ENCODE measurements at places on chromosomes 13 and 19.
A peak's percentile ranks its signal among the peaks of the same experiment; 100 is the strongest.

DNA sequence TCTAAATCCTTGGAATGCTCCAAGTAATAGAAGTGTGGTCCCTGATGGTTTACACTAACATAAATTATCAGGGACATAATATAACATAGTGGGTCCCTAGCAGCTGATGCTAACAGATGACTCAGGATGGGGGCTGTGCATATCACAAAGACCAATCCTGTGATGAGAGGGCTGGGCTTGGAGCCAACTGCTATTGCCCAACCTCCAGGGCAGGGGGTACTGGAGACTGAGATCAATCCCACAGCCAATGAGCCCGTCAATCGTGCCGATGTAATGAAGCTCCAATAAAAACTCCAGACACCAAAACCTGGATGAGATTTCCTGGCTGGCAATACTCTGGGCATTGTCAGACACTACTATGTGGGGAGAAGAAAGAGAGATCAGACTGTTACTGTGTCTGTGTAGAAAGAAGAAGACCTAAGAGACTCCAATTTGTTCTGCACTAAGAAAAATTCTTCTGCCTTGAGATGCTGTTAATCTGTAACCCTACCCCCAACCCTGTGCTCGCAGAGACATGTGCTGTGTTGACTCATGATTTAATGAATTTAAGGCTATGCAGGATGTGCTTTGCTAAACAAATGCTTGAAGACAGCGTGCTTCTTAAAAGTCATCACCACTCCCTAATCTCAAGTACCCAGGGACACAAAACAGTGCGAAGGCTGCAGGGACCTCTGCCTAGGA lies 33.4 kb downstream of the ABCC4 start:
- H3K27me3 ChIP-seq = no peaks in the 10 kb centered on the region
- no peaks in the 10 kb centered on the region for H3K36me3 ChIP-seq
- H3K4me3 ChIP-seq = no peak overlapping the region
- H3K4me1 ChIP-seq = peaks cover 15% of the 10 kb centered on the region

DNA sequence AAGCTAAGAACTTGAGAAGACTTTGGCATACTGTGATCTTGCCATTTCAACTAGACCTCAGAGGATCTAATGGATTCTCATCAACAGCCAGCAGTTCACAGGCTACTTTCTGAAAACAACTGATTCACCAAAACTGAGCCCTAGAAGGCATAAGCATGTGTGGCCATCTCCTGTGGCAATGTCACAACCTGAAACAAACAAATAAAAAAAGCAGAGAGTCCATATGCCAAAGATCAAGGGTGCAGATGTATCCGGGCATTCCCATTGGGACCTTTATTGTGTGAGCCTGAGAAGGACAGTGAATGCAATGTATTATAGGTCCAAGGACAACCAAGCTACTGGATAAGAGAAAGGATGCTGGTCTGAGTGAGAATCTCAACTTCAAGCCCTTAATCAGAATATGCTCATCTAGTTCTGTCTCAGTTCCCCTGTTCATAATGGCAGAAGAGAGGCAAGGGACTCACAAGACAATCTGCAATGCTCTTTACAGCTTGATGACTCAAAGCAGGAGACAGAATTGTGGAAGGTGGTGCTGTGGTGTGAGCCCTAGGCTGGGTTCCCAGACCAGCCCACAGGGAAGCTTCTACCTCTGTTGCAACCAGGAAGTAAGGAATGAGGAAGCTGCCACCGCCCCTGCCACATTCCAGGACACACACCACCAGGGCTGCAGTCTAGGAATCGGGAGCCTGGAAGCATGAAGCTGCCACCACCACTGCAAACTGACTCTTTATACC lies 133.7 kb downstream of the RAP2A start:
- H3K27ac ChIP-seq = no peak overlapping the region
- H3K4me3 ChIP-seq = no peak overlapping the region
- peaks cover 22% of the 10 kb centered on the region for H3K4me1 ChIP-seq
- H3K27me3 ChIP-seq = no peaks in the 10 kb centered on the region
- H3K36me3 ChIP-seq = no peaks in the 10 kb centered on the region

DNA sequence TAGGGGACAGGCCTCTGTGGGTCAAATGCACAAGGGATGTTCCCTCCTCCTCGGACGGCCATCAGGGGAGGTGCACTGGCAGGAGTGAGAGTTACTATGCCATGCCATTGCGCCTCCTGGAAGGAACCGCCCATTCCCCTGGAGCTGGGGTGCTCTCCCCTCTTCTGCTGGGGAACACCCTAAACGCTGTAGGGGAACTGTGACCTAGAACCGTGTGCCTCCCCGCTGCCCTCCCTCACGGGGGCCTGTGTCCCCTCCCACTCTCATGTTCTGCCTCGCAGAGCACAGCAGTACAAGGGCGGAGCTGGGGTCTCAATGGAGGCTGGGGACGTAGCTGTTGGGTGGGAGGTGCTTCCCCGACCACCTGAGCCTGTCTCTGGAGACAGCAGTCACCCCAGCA lies 17.2 kb upstream of the CRTC1 start:
- no peak overlapping the region for H3K4me3 ChIP-seq
- H3K36me3 ChIP-seq = peaks cover 13% of the 10 kb centered on the region
- H3K4me1 ChIP-seq = peaks cover 2% of the 10 kb centered on the region
- no peak overlapping the region for H3K27ac ChIP-seq
- no peaks in the 10 kb centered on the region for H3K27me3 ChIP-seq
- DNase-seq = no peak

- peaks cover 55% of the 10 kb centered on the region for H3K36me3 ChIP-seq
- peaks cover 35% of the 10 kb centered on the region for H3K4me1 ChIP-seq
- no peaks in the 10 kb centered on the region for H3K27me3 ChIP-seq
- peak overlapping the region; percentile 86 for H3K27ac ChIP-seq
- no peak overlapping the region for H3K4me3 ChIP-seq
Observed at GRCh38 chr19:4715529-4716221, 8.0 kb downstream of the DPP9 start.

DNA sequence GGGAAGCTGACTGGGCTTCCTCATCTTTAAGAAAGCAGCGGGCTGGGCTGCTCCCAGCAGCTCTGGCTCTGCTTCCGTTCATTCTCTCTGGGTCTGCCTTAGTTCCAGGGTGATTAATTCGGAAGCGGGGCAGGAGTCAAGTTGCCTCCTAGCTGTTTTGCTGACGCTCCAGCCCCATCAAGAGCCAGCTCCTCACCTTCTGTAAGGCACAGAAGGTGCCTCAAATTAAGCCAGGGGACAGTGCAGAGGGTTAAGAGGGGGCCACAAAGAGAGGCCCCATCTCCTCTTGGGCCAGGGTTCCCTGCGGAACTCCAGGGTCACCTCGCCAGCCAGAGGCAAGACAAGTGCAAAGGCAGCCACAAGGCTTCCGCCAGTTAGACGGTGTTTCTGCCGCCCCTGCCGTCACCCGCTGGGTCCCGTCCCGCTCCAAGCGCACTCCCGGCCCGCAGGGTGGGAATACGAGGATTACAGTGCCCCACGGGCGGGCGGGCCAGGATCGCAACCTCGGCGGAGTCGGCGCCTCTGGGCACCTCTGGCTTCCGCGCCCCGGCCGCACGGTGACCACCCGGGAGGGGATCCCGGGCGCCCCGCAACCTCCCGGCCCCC lies 508 bp downstream of the SLC15A1 start:
- H3K27me3 ChIP-seq = no peaks in the 10 kb centered on the region
- peaks cover 17% of the 10 kb centered on the region for H3K4me1 ChIP-seq
- peak overlapping the region; percentile 26 for H3K4me3 ChIP-seq
- H3K36me3 ChIP-seq = no peaks in the 10 kb centered on the region
- no peak for DNase-seq
- H3K27ac ChIP-seq = no peak overlapping the region

GRCh38 chr13:28251466-28251865 lies 113.1 kb downstream of the PAN3 start:
- no peak for DNase-seq
- H3K4me3 ChIP-seq = no peak overlapping the region
- no peak overlapping the region for H3K27ac ChIP-seq
- H3K27me3 ChIP-seq = no peaks in the 10 kb centered on the region
- H3K4me1 ChIP-seq = peaks cover 6% of the 10 kb centered on the region
- H3K36me3 ChIP-seq = peaks cover 3% of the 10 kb centered on the region

- H3K36me3 ChIP-seq = peaks cover 20% of the 10 kb centered on the region
- H3K4me1 ChIP-seq = peaks cover 30% of the 10 kb centered on the region
- H3K4me3 ChIP-seq = no peak overlapping the region
- H3K27me3 ChIP-seq = no peaks in the 10 kb centered on the region
- DNase-seq = no peak
Observed at GRCh38 chr19:3463714-3464586, 16.4 kb downstream of the SMIM24 start.

DNA sequence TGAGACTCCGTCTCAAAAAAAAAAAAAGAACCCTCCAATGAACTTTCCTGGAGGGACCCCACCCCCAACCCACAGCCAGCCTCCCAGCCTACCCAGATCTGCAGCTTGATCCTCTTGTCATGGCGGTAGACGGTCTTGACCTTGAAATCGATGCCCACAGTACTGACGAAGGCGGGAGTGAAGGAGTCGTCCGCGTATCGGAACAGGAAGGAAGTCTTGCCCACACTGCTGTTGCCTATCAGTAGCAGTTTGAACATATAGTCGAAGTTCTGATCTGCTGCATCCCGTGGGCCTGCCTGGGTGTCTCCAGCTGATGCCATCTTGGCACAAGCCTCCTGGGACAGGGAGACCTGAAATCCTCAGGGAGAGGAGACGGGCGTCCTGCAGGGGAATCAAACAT lies 2.4 kb downstream of the RAB3D start:
- no peaks in the 10 kb centered on the region for H3K36me3 ChIP-seq
- H3K27ac ChIP-seq = no peak overlapping the region
- DNase-seq = no peak
- H3K27me3 ChIP-seq = no peaks in the 10 kb centered on the region
- no peak overlapping the region for H3K4me3 ChIP-seq
- peaks cover 23% of the 10 kb centered on the region for H3K4me1 ChIP-seq

- no peaks in the 10 kb centered on the region for H3K36me3 ChIP-seq
- H3K4me1 ChIP-seq = no peaks in the 10 kb centered on the region
- H3K27ac ChIP-seq = no peak overlapping the region
- no peak overlapping the region for H3K4me3 ChIP-seq
Observed at GRCh38 chr13:104416973-104417372, 1350.8 kb upstream of the SLC10A2 start.

DNA sequence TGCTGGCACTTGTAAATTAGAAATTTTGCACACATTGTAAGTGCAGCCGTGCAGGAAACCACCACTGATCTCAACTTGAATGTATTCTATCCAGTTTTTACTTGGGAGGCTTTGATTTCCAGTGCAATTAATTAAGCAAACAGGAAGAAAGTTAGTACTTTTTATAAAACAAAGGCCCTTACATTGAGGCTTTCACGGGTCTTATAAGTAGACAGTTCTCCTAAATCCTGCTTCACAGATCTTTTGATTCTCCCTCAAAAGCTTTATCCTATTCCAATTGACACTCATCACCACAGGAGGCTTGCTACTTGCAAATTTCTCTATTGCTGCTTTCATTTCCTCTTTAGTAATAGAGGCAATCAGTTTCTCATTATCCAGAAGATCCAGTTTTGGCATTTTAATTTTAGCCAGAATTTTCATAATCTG lies 90.1 kb downstream of the ERCC5 start:
- no peaks in the 10 kb centered on the region for H3K36me3 ChIP-seq
- H3K4me3 ChIP-seq = no peak overlapping the region
- H3K4me1 ChIP-seq = no peaks in the 10 kb centered on the region
- no peaks in the 10 kb centered on the region for H3K27me3 ChIP-seq
- H3K27ac ChIP-seq = no peak overlapping the region

- DNase-seq = no peak
- H3K27me3 ChIP-seq = no peaks in the 10 kb centered on the region
- H3K4me1 ChIP-seq = no peaks in the 10 kb centered on the region
- no peaks in the 10 kb centered on the region for H3K36me3 ChIP-seq
- H3K4me3 ChIP-seq = no peak overlapping the region
- no peak overlapping the region for H3K27ac ChIP-seq
Observed at GRCh38 chr13:100211016-100211710, 122.3 kb downstream of the PCCA start.

DNA sequence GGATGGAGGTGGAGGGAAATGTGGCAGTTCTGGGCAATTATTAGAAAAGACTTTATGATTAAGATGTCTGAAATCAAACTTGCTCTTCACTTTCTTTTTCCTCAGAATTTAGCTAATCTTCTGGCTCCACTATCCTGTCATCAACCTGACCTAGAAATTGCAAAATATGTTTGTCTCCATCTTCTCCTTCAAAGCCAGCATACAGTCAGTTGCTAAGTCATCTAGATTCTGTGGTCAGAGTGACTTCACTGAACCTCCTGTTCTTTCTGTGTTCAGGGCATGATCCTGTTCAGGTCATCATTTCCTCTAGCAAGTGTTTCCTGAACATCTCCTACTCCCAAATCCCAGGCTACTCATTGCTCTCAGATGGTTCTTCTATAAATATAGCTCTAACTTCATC lies 10.8 kb upstream of the CCNA1 start:
- no peaks in the 10 kb centered on the region for H3K4me1 ChIP-seq
- no peaks in the 10 kb centered on the region for H3K36me3 ChIP-seq
- H3K27me3 ChIP-seq = no peaks in the 10 kb centered on the region
- H3K27ac ChIP-seq = no peak overlapping the region
- DNase-seq = no peak
- no peak overlapping the region for H3K4me3 ChIP-seq

DNA sequence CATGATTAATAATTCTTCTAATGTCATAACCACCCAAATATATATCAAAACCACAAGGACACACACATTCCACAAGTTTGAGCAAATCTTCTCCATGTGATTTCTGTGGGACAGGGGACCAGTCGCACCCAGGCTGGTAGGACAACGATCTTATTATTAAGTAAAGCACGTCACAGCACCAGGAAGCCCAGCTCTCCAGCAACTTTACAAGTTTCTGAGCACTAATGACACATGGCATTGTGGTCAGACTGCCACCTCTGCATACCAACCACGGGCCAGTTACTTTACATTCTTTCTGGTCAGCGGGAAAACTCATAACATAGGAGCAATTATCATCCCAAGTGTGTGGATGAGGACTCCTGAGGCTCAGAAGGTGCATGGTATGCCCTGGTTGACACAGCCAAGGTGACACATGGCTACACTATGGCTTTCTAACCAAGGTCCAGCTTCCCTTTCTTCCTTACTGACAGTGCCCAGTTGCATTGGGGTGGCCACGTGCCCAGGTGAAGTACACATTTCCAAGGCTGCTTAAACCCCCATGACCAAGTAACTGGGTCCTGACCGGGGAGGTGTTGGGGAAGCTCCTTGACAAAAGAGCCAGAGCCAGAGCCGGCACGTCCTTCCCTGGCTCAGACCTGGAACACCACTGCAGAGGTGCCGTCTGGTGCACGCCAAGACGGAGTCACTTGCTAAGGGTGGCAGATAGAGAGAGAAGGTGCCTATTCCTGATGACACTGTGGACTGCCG lies 27.4 kb downstream of the LATS2 start:
- H3K27me3 ChIP-seq = no peaks in the 10 kb centered on the region
- H3K36me3 ChIP-seq = no peaks in the 10 kb centered on the region
- peak overlapping the region; percentile 7 for H3K4me3 ChIP-seq
- DNase-seq = no peak
- peaks cover 63% of the 10 kb centered on the region for H3K4me1 ChIP-seq

DNA sequence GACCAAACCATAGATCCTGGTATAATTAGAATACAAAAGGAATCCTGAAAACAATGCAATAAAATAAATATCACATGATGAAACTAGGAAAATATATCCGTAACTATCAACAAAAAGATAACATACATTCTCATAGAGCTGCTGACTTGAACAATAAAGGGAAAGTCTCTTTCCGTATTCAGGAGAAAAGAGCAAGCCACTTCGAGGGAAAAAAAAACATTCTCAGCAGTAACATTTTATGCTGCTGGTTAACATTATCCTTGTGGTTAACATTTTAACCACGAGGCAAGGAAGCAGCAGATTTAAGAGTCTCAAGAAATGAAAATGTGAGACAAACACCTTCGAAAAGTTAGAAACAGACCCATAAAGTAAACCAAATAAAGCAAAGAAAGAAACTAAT lies 25.8 kb downstream of the NALCN start:
- no peak overlapping the region for H3K27ac ChIP-seq
- no peak for DNase-seq
- H3K27me3 ChIP-seq = no peaks in the 10 kb centered on the region
- no peaks in the 10 kb centered on the region for H3K36me3 ChIP-seq
- H3K4me3 ChIP-seq = no peak overlapping the region
